ENCODE measurements at places on chromosomes 6 and 20.

GRCh38 chr6:120211955-120212792 lies 862.6 kb upstream of the MAN1A1 start:
- no peak for DNase-seq

GRCh38 chr20:24097506-24098245 lies 109.1 kb upstream of the GGTLC1 start:
- no peak for DNase-seq

DNA sequence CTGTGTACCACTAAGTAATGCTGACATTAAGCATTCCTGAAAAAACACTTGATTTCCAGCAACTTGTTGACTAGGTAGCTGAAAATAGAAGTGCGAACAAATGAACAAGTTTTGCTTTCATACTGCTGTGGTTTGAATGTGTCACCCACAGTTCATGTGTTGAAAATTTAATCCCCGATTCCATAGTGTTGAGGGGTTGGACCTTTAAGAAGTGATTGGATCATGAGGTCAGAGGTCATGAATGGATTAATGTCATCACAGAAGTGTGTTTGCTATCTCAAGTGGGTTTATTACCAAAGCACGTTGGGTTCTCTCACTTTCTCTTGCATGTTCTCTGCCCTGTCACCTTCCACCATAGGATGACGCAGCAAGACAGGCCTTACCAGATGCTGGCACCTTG lies 568.5 kb downstream of the UTRN start:
- no peak for DNase-seq

DNA sequence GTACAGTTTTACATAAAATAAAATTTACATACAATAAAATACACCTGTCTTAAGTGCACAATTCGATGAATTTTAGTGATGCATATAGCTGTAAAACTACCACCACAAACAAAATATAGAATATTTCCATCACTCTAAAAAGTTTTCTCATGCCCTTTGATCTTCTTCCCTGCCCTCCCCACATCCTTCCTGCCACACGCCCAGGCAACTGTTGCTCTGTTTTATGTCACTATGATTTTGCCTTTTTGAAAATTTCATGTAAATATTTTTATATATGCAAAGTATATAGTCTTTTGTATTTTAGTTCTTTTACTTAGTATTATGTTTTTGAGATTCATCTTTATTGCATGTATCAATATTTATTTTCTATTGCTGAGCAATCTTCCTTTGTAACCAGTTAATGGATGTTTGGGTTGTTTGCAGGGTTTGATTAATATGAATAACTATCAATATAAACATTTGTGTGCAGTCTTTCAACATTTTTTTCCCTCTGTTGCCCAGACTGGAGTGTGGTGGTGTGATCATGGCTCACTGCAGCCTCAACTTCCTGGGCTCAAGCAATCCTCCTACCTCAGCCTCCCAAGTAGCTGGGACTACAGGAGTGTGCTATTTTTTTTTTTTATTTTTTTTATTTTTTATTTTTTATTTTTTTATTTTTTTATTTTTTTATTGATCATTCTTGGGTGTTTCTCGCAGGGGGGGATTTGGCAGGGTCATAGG lies 23.8 kb upstream of the SAMHD1 start:
- DNase-seq, result no peak

- DNase-seq, result no peak
Measured at GRCh38 chr6:80028589-80028988, 24.1 kb downstream of the TTK start.

GRCh38 chr6:76774781-76775384 lies 688.4 kb downstream of the HTR1B start:
- no peak for DNase-seq

DNA sequence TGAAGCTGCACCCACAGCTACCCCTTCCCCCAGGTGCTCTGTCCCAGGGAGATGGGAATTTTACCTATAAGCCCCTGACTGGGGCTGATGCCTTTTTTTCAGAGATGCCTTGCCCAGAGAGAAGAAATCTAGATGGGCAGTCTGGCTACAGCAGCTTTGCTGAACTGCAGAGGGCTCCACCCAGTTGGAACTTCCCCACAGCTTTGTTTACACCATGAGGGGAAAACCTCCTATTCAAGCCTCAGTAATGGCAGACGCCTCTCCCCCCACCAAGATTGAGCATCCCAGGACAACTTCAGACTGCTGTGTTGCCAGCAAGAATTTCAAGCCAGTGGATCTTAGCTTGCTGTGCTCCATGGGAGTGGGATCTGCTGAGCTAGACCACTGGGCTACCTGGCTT lies 122.6 kb upstream of the MOCS1 start:
- no peak for DNase-seq

GRCh38 chr6:34523441-34524206 lies 32.5 kb downstream of the SPDEF start:
- no peak for DNase-seq

GRCh38 chr6:116877743-116878142 lies 701 bp downstream of the RFX6 start:
- no peak for DNase-seq

GRCh38 chr20:16864069-16864468 lies 115.9 kb downstream of the OTOR start:
- DNase-seq, result peak; percentile 36

DNA sequence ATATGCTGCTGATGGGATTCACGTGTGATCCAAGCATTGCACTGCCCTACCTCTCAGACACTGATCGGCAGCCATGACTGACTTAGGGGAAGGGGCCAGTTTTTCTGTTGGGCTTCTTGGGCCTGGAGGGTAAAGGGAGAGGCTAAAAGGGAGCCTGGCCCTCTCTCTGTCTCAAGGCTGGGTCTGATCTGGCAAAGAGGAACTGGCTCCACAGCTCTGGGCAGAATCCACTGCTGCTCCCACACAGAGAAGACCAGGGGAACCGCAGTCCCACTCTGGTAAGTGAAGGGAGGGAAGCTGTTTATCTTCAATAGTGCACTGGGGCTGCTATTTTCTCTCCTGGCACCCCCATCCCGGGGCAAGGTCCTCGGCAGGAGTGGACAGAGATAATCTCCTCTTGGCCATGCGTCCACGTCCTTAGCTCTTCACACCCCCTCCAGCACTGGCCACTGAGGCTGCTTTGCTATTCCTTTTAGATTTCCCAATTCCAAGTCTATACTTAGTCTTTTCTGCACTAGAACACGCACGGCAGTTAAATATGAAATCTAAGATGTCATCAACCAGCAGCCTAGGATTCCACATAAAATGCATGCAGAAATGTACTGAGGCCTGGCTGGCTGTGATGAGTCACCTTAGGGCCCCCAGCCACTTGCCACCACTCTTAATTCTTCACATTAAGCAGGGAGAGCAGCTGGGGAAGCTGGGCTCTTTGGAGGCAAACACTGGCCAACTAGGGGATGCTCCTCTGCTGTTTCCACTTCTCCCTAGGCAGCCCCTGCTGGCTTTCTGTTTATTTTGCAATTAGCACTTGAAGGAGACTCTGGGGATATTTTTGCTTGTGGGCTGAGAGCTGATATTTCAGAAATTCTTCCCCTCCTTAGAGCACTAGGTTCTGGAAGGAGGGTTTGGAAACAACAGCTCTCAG lies 87.8 kb upstream of the ARMC2 start:
- no peak for DNase-seq

DNA sequence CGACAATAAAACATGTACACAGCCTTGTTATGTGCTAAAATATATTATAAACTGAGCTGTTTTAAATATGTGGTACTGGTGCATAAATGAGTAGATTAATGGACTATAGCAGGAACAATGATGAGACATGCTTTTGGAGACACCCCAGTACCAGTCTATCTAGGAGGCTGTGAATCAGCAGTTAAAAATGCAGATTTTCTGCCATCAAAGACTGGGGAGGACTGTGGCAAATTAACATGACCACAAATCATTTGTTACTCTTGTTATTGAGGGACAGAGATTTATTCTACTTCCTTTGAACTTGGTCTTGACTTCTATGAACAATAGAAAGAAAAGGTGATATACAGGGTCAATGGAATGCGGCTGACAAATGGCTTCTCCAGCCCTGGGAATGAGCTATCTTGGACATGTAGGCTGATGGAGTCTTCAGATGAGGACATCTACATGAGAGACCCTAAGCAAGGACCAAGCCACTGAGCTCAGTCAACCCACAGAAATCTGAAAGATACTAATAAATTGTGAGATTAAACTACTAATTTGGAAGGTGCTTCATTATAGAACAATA lies 551.7 kb upstream of the GJE1 start:
- DNase-seq, result no peak

DNA sequence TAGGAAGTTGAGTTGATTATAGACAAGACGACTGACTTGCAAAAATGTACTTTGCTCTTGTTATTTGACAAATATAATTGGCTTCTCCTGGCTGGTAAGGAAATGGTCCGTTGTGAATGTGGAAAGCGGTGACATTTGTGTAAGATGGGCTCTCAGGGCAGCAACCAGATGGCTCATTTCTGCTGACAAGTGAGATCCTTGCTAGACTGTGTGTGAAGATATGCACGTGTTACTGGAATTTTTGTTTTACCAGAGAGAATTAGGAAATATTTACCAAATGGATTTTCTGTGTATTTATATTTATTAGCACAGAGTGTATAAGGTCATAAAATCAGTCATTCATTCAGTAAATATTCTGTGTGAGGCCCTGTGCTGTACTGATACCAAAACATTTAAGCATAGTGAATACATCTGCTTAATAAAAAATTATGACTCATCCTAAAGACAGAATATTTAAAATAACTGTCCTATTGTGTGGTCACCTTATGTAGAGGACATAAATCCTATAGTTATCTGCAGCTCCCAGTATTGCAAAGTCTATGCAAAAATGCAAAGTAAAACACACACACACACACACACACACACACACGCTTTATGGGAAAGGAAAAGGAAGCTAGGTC lies 109.9 kb upstream of the ASF1A start:
- DNase-seq, result no peak

- no peak for DNase-seq
Measured at GRCh38 chr6:14089224-14089623, 28.3 kb upstream of the CD83 start.

GRCh38 chr20:3800878-3801260 lies 4.8 kb downstream of the CDC25B start:
- no peak for DNase-seq

GRCh38 chr6:86331919-86332318 lies 605.4 kb upstream of the HTR1E start:
- no peak for DNase-seq

DNA sequence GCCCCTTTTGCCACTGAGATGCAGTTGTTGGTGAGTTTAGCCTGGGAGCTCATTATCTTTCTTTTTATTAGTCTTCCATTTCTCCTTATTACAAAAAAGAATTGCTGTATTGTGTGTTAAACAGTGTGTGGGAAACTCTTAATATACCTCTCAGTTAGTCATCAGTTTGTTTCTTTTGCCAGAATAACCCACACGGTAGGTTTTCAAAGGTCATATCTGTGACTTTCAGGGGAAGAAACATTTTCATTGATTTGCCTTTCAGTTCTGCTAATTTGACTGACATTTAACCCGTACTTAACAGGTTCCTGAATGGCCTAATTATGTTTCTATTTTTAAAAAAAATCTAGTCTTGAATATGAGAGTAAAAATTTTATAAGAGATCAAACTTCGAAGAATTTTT lies 145.3 kb downstream of the KHDC1L start:
- no peak for DNase-seq

- no peak for DNase-seq
Measured at GRCh38 chr20:46336735-46337134, 28.4 kb upstream of the CDH22 start.

- peak; percentile 32 for DNase-seq
Measured at GRCh38 chr20:51800060-51800871, 2.1 kb downstream of the SALL4 start.

DNA sequence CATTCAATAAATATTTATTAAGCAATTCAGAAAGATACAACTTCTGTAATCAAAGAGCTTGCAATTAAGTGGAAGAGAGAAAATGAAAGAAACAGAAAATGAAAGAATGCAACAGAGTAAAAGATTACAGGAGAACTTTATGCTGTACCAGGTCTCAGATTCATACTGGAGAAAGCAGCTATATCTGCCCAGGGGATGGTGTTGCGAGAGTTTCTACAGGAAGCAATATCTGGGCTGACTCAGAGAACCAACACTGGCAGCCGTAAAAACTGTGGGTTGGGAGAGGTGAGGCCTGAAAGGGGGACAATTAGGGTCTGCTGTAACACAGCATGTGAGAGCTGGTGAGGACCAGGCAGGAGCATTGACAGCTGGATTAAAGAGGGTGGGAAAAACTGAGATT lies 256.7 kb upstream of the TCF21 start:
- DNase-seq, result no peak

GRCh38 chr6:37256692-37257319 lies 766 bp upstream of the TBC1D22B start:
- no peak for DNase-seq

- no peak for DNase-seq
Measured at GRCh38 chr6:136994782-136995181, 50.0 kb downstream of the IL20RA start.

GRCh38 chr6:126020305-126021050 lies 34.1 kb downstream of the TRMT11 start:
- DNase-seq, result no peak

- DNase-seq, result no peak
Measured at GRCh38 chr6:113359155-113360140, 497.7 kb upstream of the MARCKS start.

- DNase-seq, result no peak
Measured at GRCh38 chr6:37005061-37005810, at the start of gene FGD2. Gene FGD2, plus strand, starts transcription at chr6:37005655. Its CDS starts 163 bp downstream, at chr6:37005818.

GRCh38 chr6:20402342-20403069 lies 827 bp downstream of the E2F3 start:
- peak; percentile 45 for DNase-seq

DNA sequence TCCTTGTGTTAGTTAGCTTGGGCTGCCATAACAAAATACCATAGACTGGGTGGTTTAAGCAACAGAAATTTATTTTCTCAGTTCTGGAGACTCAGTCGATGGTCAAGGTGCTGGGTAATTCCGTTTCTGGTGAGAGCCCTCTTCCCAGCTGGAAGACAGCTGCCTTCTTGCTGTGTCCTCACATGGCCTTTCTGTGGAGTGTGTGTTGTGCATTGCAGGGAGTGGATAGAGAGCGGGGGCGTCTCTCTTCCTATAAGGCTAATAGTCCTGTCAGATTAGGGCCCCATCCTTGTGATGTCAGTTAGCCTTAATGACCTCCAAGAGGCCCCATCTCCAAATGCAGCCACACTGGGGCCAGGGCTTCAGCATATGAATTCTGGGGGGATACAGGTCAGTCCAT lies 19.2 kb downstream of the CHMP4B start:
- no peak for DNase-seq

Measured in ACHN (cell line).